ENCODE measurements at places on chromosomes 2 and 18. TPM values are rescaled to one million over a fixed set of nuclear protein-coding genes. Genes with fewer than 3 reads are reported as not detected.

DNA sequence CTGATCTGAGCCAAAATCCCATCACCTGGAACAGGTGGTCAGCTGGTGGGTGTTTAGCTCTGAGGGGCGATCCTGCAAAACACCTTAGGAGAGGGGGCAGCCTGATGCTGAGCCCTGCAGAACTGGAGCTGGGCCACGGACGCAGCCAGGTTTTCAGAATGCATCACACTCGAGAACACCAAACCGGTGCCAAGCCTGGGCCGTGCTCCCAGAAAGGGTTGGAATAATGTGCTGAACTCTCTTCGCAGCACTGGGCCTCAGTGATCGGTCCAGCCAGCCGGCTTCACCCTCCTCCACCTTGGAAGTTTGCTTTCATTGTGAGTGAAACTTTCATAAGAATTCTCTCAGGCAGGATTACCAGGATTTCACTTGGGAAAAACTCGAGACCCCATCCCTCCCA, 56.5 kb upstream of the TTC39C start:
- DNase-seq = no peak

GRCh38 chr2:175842996-175843395, 159.1 kb downstream of the LNPK start:
- DNase-seq = no peak

Gene CTNNA2
- 43.5 TPM for total RNA-seq

Gene IER3IP1
- total RNA-seq = 10.9 TPM

Gene CPO
- not detected for total RNA-seq

GRCh38 chr2:183666031-183666430, 541.8 kb downstream of the NUP35 start:
- DNase-seq = no peak

Gene SERPINB11
- not detected for total RNA-seq

Gene BCL11A
- 1.0 TPM for total RNA-seq

- no peak for DNase-seq
Observed at GRCh38 chr2:113966832-113967231, 76.9 kb downstream of the ACTR3 start.

DNA sequence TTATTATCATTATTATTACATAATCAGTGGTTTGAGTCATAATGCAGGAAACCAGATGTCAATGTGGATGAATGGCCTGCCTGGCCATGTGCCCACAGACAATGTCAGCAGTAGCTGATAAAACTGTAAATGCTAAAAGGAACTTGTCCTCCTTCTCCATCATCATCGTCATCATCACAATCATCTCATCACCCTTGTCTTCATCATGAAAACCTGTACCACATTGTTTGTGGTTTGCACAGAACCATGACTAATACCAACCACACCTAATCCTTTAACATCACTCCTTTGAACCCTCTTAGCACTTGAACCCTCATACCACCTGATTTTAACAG, 96.0 kb downstream of the HNMT start:
- no peak for DNase-seq

GRCh38 chr2:8157621-8158430, 524.0 kb upstream of the ID2 start:
- DNase-seq = no peak

DNA sequence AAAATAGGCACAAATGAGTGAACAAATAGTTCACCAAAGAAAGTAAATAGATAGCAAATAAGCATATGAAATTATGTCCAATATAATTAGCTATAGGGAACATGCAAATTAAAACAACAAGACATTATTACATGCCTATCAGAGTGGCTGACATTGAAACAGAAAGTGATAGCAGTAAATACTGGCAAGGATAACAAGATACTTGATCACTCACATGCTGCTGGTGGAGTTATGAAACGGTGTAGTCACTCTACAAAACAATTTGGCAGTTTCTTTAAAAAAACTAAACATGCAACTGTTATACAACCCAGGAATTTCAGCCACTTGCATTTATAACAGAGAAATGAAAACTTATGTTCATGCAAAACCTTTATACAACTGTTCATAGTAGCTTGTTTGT, 439.2 kb upstream of the ACVR2A start:
- DNase-seq = no peak

GRCh38 chr2:122018736-122019135, 263.3 kb downstream of the TSN start:
- DNase-seq = no peak

DNA sequence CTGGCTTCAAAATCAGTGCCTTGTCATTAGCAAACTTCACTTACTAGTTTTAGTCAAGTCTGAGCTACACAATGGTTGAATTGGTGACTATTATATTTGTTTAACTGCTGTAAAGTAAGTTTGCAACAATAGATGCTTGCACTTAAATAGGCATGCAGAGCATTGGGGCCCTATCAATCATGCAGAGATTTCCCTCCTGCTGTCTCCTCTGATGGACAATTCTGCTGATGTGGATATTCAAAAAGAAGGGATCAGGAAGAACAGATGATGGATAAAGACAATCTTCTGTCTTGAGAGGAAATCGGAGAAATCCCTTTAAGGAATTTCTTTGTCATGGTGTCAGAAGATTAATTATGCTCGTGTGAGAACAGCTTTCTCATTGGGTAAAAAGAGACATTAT, 89.0 kb downstream of the GREB1L start:
- DNase-seq = peak; percentile 81

Gene SIX3
- 28.8 TPM for total RNA-seq

DNA sequence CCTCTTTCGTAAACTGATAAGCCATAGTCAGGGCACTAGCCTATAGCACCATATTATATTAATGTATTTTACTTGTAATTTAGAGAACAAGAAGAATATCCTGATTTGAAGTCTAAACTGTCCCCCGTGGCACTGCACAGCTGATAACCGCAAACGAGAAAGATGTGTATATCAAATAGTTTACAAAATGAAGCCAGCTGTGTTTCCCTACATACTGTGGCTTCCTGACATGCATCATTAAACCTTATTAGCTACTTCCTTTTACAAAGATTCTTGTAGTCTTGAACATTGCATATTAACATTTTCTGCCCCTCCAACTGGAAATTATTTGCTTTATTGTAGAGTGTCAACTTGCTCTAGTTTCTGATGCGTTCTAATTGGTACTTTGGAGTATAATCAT, 153.5 kb upstream of the NFATC1 start:
- no peak for DNase-seq

DNA sequence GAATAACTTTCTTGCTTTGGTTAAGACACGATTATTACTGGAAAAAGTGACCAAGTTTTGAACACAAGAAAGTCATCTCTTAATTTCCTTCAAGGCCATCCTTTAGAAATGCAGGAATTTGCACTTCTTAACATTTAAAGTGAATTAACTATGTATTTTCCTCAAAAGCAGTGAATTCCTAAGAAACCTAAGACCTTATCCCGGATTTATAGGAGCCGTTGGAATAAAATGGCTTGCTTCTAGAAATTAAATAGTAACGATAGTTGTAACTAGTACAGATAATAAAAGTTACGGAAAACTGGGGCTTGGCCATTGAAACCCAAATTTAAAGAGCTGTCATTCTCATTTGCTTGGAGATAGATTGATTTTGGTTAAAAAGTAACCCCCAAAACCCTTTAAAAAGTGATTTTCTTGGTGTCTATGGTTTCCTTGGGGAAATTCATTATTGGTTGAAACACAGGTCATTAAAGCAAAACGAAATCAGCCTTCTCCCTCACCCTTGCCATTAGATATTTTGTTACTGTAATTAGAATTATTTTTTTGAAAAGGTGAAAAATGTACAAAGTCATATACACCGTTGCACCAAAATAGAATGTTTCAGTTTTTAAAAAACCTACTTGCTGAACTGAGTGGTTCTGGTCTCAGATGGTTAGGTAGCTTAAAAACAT, 2.0 kb downstream of the SKOR2 start:
- no peak for DNase-seq

GRCh38 chr2:219681694-219682300, 54.4 kb downstream of the SLC4A3 start:
- no peak for DNase-seq

DNA sequence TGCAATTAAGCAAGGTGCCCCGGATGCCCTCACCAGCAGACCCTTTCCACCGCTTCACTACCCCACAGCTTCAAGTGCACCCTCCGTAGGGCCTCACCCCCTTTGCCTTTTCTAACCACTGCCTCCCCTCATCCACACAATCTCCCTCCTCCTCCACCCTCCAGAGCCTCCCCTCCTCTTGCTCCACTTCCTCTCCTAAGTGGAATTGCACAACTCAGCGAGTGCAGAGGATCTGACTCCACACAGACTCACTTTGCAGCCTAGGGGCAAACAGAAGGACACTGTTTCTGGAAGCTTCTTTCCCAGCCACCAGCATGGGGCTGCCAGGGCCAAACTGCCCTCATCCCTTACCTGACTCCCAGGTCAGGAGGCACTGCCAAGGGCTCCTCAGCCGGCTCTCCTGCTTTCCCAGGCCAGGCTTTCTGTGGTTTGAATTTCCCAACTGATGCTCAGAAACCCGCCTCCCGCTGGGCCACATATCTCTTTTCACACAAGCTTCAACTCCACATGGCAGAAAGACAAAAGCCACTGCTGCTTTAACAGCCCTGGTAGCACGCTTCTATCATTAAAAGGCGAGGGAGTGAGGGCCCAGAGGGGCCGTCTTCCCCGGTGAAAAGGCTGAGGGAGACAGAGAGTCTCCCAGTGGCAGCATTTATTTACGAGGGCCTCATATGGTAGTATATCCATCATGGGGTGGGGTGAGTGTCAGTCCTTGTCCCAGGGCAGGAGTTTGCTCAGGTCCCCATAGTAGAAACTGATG, 74.7 kb upstream of the MGAT4A start:
- DNase-seq = peak; percentile 15

- no peak for DNase-seq
Observed at GRCh38 chr2:11679016-11679415, 9.0 kb upstream of the NTSR2 start.

DNA sequence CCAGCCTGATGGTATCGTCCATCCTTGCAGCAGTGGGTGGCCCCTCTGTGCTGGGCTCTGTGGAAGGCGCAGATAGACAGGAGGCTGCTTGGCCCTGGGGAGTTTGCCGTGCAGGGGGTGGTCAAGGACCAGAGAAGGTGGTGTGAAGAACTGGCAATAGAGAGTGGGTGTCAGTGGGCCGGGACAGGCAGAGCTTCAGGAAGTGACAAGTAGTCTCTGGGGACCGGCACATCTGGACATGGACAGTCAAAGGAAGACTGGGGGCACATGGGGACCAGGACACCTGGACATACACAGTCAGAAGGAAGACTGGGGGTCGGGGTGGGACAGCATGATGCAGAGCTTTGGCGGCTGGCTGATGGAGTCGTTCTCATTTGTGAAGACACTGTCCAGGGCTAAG, 335.9 kb downstream of the AGAP1 start:
- DNase-seq = no peak

GRCh38 chr2:215401896-215402379, 33.9 kb downstream of the FN1 start:
- no peak for DNase-seq

All from neural progenitor cell (in vitro differentiated cells).